ENCODE measurements at places on chromosomes 2 and 18.

DNA sequence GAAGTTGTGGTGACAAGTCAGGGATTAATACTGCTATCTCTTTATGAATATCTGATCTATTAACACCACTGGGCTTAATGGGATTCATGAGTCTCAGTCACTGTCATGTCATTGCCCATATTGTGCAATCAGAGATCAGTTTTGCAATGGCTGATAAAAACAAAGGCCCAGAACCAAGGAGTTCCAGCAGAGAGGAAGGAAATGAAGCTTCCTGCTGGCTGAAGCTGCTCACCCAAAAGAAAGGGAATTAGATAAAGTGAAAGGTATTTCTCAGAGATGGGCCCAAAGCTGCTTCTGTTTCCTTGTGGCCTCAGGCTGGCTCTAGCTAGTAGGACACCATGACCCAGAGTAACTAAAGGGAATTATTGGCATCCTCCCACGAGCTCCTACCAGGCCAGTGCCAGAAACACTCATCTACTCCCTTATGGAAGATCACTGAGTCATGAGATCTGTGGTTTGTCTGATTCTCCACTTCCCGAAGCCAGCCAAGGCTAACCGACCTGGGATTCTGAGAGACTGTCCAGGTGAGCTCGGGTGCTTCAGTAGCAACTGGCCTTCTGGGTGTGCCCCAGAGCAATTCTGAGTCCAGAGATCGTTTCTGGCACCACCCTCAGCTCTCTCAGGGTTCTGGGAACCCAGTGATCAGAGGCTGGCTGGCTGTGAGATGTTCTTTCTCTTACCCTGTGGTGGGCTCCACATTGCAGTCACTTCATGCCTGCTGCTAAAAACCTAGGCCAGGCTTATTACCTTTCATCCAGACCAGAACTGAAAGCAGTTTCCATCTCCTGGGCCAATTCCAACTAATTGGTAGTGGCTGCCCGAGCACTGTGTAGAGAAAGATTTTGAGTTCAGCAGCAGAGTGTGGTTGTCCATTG lies 129.5 kb upstream of the PELI1 start:
- DNase-seq, result peak; percentile 90

DNA sequence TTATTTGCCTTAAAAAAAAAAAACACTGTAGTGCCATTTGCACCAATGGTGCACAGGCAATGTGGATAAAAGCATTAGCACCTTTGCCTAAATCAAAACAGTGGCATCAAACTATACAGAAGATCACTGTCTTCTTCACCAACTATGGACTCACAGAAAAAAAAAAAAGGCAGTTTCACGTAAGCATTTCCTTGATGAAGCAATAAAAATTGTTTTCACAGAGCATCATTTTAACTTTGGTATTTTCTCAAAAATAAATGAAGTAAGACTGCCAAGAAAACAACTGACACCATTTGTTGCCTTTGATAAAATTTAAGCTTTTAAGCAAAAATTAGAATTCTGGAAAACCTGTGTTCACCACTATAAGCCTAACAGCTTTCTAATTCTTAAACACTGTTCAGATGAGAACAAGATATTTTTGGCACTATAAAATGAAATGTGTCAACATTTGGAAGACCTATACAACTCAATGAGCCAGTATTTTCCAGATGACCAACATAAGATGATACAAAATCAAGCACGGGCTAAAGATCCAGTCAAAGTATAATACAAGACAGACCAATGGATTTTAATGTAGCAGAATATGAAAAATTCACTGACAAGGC lies 21.1 kb downstream of the METTL8 start:
- DNase-seq, result no peak

GRCh38 chr2:207166349-207167098 lies 776 bp upstream of the KLF7 start:
- DNase-seq, result peak; percentile 88

DNA sequence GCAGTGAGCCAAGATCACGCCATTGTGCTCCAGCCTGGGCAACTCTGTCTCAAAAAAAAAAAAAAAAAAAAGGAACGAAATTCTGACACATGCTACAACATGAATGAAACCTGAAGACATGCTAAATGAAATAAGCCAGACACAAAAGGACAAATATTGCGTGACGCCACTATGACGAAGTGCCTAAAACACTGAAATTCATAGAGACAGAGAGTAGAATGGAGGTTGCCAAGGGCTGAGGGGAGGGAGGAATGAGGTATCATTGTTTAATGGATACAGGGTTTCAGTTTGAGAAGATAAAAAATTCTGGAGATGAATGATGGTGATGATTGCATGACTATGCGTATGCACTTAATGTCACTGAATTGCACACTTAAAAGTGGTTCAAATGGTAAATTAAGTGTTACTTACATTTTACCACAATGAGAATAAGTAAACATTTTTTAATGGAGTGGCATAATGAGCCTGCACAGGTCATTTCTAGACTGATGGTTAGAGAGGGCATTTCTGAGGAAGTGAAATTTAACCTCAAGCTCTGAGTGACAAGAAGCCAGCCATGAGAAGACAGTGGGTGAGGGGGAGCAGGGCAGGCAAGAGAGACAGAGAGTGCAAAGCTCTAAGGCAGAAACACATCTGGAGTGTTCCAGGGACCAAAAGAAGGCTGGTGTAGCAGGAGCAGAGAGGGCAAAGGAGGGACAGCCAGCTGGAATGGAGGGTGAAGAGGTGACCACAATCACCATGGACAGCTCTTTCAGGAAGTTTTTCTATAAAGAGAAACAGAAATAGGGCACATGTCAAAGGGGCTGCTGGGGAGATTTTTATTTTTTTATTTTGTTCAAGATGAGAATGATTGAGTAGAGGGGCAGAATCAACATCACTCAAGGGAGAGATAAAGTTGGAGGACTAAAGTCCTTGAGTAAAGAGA lies 20.6 kb upstream of the EXOC6B start:
- DNase-seq, result no peak

GRCh38 chr2:3301001-3301400 lies 76.6 kb downstream of the EIPR1 start:
- no peak for DNase-seq

- no peak for DNase-seq
Measured at GRCh38 chr2:240451791-240452461, 16.5 kb downstream of the GPC1 start.

DNA sequence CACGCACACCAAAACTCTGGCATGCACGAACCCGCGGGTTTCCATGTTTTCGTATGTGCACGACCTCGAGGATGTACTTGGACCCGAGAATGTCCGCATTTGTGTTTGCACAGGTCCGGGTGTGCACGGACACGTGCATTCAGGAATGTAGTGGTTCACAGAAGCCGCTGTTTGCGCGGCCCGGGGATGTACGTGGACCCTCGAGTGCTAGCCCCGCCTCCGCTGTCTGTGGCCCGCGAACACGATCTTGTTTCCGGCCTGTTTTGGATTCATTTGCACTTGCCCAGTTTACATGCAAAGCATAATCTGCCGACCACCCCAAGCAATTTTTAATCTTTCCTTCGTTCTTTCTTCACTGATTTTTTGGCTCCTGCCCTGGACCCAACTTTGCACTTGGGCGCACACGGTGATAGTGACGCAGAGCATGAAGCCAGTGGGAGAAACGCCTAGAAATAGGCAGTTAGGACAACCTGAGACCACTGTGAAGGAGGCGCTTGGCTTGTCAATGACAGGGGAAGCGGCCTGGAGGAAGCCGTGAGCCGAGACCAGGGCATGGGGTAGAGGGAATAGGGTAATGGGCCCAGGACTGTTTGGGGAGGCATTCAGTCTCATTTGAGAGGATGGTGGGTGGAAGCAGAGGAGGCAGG lies 45.4 kb upstream of the PTMA start:
- DNase-seq, result no peak

GRCh38 chr18:73715210-73715670 lies 432.4 kb downstream of the FBXO15 start:
- no peak for DNase-seq

DNA sequence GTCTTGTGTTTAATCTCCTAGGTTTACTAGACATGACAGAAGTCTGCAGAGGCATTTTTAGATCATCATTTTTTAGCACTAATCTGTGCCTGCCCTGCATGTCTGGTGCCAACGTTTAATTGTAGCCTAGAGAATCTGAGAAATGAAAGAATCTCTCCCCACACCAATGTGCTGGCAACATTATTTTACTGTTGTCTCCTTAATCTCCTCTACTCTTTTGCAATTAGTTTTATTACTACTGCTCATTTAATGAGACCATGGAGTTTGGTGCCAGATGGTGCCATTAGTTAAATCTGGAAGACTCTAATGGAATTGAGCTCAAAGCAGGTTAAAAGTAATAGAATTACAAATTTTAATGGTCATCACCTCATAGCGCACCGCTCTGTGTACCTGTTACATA lies 4.0 kb upstream of the SPP2 start:
- DNase-seq, result no peak

GRCh38 chr2:101612019-101612418 lies 85.5 kb upstream of the MAP4K4 start:
- DNase-seq, result no peak

- no peak for DNase-seq
Measured at GRCh38 chr18:8063733-8064132, 496.6 kb downstream of the PTPRM start.

DNA sequence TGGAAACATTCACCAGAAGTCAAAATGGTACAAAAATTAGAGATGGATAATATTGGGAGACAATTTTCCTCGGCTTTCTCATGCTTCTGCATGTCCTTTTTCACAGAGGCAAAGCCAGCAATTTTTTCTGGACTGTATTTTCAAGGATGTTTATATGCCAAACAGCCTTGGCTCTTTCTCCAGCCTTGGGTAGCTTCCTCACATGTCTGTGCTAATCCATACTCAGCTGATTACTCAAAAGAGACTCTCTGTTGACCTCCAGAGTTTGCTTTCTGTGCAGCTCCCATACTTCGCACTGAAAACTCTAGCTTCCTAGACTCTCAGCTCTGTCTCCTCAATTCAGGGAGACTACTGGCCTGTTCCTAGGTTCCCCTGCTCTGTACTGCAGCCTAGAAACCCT lies 10.6 kb downstream of the C18orf63 start:
- DNase-seq, result no peak

GRCh38 chr18:26403491-26403890 lies 144.9 kb downstream of the KCTD1 start:
- no peak for DNase-seq

DNA sequence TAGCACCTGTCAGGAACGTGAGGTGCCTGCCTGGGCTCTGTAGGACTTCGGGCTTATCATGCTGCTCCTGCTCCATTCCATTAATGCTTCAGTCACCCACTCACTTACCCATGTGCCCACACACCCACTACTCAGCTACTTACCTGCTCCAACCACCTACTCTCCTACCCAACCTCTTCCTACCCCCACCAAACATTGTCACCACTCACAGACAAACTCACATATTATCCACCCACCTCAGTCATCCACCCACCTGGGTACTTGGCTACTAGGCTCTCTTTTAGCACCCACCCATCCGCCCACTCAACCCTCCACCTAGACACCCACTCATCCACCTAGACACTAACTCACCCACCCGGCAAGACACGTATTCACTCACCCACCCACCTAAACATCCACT lies 724.7 kb upstream of the RAB6C start:
- no peak for DNase-seq

GRCh38 chr2:236607471-236608187 lies 38.0 kb downstream of the ACKR3 start:
- DNase-seq, result peak; percentile 70

DNA sequence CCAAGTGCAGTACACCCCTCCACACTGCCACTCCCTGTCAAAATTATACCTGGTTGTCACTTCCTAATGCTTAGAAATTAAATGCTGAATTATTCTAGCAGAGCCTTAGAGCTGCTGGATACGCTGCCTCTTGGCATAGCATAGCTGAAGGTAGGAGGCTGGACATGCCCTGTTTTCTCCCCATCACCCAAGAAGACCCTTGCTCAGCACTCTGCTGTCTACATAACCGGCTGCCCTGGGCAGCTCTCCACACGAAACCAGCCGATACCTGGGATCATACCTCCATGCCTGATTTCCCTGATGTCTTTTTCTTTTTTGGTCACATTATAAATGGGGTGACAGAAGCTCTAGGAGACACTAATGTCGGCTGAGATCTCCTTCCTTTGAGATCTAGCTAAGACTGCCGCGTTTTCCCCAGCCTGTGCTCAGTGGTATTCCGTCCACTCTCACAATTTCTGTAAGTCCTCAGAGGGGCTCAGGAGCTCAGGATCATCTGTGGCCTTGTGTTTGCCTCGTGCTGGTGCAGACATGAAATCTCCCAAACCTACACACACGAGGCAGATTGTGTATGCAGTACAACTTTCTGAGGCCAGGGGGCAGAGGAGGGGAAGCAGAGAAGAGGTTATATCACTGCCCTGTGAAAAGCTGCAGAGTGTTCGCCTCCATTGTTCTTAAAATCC lies 13.5 kb upstream of the ZAP70 start:
- peak; percentile 51 for DNase-seq

GRCh38 chr2:120394764-120395163 lies 48.8 kb downstream of the INHBB start:
- DNase-seq, result no peak
